ENCODE measurements at places on chromosomes 16 and 17.

GRCh38 chr16:83727018-83727417, 80.8 kb upstream of the HSBP1 start:
- no peak for DNase-seq

DNA sequence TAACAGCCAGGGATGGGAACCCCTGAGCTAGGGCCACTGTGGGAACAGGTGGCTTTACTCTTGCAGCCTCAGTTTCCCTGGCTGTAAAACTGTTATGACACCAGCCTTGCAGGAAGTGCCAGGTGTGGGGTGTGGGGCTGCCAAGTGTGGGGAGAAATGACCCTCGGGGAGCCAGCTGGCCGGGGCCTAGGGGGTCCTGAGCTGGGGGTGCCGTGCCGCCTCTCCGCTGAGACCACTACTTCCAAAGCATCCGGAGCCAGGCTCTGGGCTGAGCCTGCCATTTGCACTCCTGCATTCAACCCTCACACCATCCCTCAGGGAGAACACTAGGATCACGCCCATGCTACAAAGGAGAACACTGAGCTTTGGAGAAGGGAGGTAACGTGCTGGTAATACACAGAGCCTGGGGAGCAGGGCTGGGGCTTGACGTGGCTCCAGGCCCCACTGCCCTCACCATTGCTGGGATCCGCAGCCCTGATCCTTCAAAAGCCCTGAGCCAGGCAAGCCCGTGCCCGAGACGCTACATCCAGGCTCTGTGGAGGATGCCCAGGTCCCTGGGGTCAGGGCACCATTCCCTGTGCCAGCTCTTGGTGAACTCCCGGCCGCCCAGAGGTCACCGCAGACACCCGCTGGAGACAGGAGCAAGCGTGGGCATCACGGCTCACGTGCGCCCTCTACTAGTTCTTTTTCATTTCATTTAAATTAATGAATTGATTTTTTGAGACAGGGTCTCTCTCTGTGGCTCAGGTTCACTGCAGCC, 28.8 kb upstream of the GINS2 start:
- peak; percentile 38 for DNase-seq

DNA sequence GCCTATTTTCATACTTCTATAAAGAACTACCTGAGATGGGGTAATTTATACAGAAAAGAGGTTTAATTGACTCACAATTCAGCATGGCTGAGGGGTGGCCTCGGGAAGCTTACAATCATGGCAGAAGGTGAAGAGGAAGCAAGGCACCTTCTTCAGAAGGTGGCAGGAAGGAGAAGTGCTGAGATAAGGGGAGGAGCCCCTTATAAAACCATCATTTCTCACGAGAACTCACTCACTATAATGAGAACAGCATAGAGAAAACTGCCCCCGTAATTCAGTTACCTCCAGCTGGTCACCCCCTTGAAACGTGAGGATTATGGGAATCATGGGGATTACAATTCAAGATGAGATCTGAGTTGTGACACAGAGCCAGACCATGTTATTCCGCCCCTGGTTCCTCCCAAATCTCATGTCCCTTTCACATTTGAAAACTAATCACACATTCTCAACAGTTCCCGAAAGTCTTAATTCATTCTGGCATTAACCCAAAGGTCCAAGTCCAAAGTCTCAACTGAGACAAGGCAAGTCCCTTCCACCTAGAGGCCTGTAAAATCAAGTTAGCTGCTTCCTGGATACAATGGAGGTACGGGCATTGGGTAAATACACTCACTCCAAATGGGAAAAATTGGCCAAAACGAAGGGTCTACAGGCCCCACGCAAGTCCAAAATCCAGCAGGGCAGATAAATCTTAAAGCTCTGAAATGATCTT, 237.7 kb downstream of the CDH13 start:
- DNase-seq, result no peak

DNA sequence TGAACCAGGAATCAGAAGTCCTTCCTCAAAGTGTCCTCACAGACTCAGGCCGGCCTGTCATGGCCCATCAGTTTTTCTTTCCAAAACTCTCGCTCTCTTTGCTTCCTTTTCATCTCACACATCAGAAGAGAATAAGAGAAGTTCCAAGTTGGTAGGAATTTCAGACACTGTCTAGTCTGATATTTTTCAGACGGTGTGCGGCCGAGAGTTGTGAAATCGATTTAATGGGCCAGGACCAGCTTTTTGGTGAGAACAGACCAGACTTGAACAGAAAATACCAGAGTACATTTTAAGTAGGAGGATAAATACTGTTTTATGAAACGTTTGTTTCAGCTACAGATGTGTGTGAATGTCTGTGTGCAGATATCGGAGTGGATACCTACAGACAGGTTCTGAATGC, 24.8 kb upstream of the RCVRN start:
- no peak for DNase-seq

- no peak for DNase-seq
These were observed 7.7 kb upstream of the C16orf78 start for GRCh38 chr16:49365711-49366509.

DNA sequence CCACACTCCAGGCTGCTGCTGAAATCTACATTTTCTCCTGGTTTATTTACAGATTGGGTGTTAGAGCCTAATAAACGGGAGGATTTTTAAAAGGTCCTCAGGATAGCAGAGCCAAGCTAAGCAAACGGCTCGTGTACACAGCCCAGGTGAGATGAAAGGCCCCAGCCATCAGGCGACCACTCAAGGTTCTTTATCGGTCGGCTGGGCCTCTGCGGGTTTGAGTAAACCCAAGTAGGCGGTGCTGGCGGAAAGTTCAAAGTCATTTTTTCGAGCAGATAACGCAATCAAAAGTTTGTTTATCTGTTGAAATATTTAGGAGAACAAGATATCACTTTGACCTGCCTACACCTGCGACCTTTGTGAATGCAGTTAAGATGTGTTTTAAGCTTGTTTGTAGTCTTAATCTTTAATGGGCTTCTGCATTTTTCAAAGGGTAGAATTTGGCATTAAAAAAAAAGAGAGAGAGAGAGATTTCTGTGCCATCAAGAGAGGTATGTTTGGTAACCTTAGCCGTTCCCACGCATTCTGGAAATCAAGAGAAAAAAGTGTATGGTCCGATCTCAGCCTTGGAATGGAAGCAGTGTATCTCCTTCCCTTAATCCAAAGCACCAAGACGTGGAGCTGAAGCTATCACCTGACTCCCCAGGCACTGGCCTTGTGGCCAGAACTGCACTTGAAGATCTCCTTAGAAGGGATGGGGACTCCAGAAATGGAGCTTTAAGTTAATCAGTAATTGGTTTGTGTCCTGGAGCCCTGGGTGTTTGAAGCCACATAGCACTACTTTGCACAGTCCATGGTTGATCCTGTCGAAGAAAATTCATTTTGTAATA, 301.7 kb upstream of the IRX5 start:
- no peak for DNase-seq

DNA sequence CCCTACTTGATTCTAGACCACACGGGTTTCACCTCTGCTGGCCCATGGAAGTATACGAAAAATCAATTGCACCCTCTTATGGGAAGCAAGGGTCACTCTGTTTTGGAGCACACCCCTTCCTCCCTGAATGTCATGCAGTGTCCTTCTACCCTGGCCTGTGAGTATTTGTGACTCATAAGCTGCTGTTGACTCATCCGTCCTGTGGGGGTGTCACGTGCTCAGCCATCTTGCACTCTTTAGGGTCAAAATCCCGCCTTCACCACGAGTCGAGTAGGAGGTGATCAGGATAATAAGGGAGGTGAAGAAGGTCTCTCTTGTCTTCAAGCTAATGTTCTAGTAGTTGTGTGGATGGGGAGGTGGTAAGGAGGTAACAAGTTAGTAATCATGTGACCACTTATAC, 341.0 kb upstream of the EEF2KMT start:
- no peak for DNase-seq

GRCh38 chr16:59342669-59343068, 608.6 kb upstream of the GOT2 start:
- no peak for DNase-seq

GRCh38 chr17:17084317-17084835, 42.1 kb downstream of the MPRIP start:
- DNase-seq, result no peak

GRCh38 chr16:75138233-75138632, 10.1 kb upstream of the ZFP1 start:
- DNase-seq, result no peak

- no peak for DNase-seq
These were observed 34.0 kb downstream of the RAB11FIP4 start for GRCh38 chr17:31425282-31426040.

GRCh38 chr16:48860341-48860740, 250.4 kb upstream of the N4BP1 start:
- DNase-seq, result no peak

- DNase-seq, result no peak
These were observed 724 bp downstream of the MVP start for GRCh38 chr16:29820730-29821642.

GRCh38 chr17:40373324-40373723, 8.8 kb upstream of the GJD3 start:
- no peak for DNase-seq

- DNase-seq, result no peak
These were observed 221.7 kb upstream of the CIBAR2 start for GRCh38 chr16:85333744-85334640.

DNA sequence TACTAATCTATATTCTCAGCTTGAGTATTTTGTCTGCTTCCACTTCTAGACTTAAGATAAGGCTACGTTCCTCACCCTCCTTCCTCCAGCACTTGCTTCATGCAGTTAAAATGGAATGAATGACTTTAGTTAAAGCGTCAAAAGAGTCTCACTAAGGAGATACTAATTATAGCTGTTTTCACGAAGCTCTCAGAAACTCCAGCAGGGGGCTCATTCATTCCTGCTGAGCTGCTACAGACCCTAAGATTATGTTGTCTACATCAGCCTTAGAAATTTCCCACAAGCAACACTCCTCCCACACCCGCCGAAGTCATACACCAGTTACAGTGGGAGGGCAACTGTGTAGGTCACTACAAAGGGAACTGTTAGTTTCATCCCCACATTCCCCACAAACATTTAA, 57.0 kb upstream of the KIFC3 start:
- DNase-seq, result no peak
